ENCODE measurements at places on chromosomes 1 and 21.

DNA sequence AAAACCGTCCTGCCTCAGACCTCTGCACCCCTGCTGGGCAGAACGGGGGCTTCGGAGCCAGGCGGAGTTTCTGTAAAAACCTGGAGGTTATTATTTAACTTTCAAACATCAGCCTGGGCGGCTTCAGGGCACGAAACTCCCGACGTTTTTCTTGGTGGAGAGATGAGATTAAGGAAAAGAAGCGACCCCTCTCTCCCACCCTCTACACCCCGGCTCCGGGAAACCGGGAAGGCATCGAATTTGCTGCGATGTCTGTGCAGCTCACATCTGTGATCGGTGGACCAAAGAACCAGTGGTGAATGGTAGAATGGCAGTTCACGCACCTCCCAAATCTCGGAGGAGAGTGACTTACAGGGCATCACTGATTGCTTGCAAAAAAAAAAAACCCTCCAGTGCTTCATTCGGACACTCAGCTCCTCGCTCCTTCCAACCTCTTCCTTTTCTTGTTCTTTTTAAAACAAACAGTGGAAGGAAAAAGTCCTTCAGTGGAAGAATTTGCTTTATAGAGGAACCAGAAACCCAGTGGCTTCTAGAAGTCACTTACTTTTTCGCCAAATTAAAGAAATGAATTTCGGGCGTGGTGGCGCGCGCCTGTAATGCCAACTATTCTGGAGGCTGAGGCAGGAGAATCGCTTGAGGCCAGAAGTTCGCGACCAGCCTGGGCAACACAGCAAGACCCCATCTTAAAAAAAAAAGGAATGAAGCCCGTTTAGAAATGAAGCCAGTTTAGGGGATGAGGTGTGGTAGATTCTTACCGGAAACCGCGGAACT, 884 bp downstream of the PHACTR4 start:
- peak; percentile 49 for DNase-seq

GRCh38 chr1:181100015-181100905, 11.8 kb downstream of the IER5 start:
- DNase-seq: no peak

- no peak for DNase-seq
These were observed 500.0 kb upstream of the RUNX1 start for GRCh38 chr21:35548904-35549615.

GRCh38 chr1:152182944-152183361, 23.9 kb upstream of the RPTN start:
- DNase-seq: no peak

GRCh38 chr1:189821833-189822232, 655.8 kb downstream of the BRINP3 start:
- DNase-seq: no peak

GRCh38 chr21:32666258-32666657, 54.1 kb upstream of the CFAP298 start:
- DNase-seq: no peak

DNA sequence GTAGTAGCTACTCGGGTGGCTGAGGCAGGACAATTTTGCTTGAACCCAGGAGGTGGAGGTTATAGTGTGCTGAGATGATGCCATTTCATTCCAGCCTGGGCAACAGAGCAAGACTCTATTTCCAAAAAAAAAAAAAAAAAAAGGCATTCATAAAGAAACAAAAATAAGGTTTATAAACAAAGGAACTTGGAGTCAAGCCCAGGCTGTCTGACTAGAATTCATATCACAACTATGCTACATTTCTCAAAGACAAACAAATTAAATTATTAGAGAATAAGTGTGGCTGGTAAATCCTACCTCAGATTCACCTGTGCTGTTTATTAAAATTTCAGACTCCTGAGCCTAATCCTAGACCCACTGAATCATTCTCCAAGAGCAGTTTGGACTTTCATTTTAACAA, 4.2 kb downstream of the GCLM start:
- DNase-seq: no peak

- DNase-seq: peak; percentile 28
These were observed 17.7 kb downstream of the TNR start for GRCh38 chr1:175725684-175726083.

- DNase-seq: no peak
These were observed 190.4 kb upstream of the KCTD3 start for GRCh38 chr1:215376544-215377264.

- DNase-seq: no peak
These were observed 22.7 kb upstream of the EDN2 start for GRCh38 chr1:41507110-41507720.

- DNase-seq: peak; percentile 80
These were observed 1.0 kb upstream of the IER5 start for GRCh38 chr1:181087400-181087901.

DNA sequence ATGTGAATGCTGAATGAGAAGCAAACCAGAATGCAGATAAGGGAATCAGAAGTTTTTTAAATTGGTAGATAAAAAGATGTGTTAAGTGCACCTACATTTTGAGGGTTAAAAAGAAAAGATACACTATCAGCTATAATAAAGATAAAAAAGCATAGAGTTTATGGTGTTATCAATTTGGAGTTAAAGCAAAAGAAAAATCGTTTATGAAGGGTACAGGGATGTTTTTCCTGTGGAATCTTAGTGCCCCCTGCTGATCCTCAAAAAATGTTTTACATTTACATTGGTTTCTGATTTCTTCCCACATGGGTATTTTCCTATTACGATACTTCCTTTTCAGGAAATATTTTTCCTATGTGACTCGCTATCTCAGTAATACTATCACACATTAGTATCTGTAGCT, 293.5 kb downstream of the MRPL39 start:
- no peak for DNase-seq

Data from suppressor macrophage (primary cell).